ENCODE measurements at places on chromosomes 1 and 21. TPM values are rescaled to one million over a fixed set of nuclear protein-coding genes. Genes with fewer than 3 reads are reported as not detected.

Gene ANKRD34A
- 1.4 TPM for polyA plus RNA-seq

Gene SEMA4A
- 0.49 TPM for polyA plus RNA-seq

- DNase-seq: no peak
Measured at GRCh38 chr1:184162281-184162680, 110.8 kb downstream of the TSEN15 start.

Gene GRHL3
- not detected for polyA plus RNA-seq

Gene C21orf58
- polyA plus RNA-seq: 2.5 TPM

GRCh38 chr1:27116697-27117096 lies 38.2 kb downstream of the SLC9A1 start:
- no peak for DNase-seq

DNA sequence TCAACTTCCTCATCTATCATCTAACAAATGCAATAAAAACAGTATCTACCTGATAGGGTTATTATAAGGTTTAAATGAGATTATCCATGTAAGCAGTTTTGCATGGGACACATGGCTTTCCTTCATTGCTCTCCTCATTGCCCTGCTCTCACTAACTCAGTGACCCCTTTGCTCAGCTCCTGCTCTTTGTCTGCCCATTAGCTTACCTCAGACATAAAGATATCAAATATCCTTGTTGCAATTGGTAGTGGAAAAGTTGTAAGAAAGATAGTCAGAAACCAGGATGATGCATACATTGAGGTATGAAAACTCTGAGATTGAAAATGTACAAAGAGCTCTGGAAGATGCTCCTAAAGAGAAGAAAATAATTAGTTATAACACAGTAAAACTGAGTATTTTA lies 89.8 kb downstream of the EVI5 start:
- DNase-seq: no peak

DNA sequence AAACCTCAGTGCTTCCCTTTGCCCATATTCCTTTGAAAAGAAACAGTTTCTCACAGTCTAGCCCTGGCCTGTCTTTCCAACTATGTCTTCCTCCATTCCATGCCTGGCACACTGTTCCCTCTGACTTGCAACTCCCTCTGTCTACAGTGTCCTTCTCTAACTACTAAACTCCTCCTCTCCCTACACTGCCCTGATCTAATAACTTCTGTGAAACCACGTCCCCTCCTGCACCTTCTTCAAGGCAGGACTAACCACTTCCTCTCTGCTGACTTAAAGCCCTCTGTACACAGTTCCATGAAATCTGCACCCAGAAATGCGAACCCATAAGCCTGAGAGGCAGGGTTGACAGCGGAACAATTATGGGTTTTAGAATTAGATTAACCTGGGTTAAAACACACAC lies 62.2 kb upstream of the ATP1B1 start:
- no peak for DNase-seq

DNA sequence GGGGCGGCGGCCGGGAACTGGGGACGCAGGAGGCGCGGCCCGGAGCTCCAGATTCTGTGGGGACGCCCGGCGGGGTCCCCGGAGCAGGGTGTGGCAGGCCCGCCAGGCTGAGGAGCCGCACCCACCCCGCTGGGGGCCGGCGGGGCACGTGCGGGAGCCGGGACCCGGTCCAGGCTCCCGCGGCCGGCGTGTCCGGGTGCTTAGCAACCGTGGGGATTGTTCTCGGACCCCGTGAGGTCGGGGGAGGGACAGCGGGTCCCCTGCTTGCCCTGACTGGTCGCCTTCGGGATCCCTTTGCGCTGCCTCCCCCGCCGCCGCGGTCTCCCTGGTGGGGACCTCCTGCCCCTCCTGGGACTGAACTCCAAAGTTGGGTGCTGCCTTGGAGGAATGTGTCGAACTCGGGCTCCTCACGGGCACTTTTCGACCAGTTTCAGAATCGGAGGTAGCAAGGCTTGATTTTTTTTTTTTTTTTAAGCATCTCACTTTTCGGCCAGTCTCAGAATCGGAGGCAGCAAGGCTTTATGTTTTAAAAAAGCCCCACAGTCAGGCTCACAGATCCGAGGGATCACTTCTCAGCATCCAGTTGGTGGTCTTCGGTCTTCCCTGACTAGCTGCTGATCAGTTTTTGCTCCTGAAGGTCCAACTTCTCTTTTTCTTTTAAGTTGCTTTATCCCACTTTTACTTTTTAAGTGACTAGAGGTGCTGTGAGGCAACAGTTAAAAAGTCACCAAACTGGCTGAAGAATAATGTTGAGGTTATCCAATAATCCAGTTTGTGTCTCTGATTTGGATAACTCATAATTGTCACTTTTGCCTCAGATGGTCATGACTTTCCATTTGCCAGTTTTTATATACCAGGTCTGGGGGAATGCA lies 648 bp downstream of the FAM76A start:
- DNase-seq: no peak

Gene UBE2U
- not detected for polyA plus RNA-seq
